ENCODE measurements at places on chromosomes 7 and 10.

GRCh38 chr7:152752200-152752912, 7.2 kb upstream of the ACTR3B start:
- no peak for DNase-seq

DNA sequence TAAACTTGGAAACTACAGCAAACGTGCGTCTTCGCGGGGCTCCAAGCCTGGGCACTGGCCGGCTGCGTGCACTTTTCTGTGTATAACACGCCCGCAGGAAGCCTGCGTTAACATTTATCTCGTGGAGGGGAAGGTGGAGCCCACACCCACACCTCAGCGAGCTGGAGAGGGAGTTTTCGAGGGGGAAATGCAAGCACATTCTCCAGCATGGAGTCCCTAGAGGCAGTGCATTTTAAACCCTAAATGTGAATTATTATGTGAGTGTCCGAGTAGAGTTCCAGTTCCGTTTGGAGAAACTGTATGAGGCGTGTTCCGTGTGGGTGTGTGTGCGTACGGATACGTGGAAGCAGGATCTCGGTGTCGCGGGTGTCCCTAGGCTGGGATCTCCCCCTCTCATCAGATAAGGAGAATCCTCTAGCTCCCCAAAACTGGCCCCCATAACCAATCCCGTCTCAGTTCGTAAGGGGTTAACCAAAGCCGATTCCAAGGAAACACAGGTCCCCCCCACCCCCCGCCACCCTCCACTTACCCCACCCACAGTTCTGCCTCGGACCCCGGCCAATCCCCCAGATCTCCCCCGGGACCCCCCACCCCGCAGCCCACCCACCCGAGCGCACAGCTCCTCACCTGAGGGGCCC, 403 bp downstream of the CDK6 start:
- DNase-seq = peak; percentile 39

- DNase-seq = no peak
These were observed 15.8 kb downstream of the PLAC9 start for GRCh38 chr10:80148166-80148805.

DNA sequence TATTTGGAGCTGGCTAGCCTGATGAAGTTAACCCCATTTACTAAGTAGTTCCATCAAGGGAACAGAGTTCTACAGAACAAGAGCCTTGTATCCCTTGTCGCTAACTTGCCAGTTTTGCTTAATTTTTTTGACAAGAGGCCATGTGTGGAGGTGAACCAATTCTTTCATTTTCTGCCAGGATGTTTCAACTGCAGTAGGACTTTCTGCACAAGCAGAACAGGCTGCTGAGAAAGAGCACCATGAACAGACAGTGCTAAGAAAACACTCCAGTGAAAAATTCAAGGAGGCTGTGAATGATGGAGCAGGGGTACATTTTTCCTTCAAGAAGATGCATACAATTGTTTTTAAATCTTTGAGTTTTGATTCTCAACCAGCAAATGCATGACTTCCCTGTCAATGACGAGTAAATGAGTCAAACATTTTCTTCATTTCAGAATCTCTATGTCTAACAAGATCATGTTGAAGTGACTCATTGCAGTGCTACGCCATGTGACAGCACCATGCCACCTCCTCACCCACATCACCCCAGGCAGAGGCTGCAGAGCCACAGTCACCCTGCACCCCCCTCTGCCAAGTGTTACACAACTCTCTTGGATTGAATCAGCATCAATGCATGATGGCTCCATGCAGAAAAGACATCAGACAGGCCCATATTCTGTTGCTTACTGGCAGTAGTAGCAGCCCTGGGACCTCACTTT, 193.1 kb downstream of the COBL start:
- DNase-seq = peak; percentile 32

GRCh38 chr7:50068850-50069551, 24.0 kb downstream of the ZPBP start:
- DNase-seq = no peak

GRCh38 chr7:33904681-33905388, 504 bp upstream of the BMPER start:
- no peak for DNase-seq

- DNase-seq = no peak
These were observed 85.0 kb upstream of the NAMPT start for GRCh38 chr7:106369816-106370215.

DNA sequence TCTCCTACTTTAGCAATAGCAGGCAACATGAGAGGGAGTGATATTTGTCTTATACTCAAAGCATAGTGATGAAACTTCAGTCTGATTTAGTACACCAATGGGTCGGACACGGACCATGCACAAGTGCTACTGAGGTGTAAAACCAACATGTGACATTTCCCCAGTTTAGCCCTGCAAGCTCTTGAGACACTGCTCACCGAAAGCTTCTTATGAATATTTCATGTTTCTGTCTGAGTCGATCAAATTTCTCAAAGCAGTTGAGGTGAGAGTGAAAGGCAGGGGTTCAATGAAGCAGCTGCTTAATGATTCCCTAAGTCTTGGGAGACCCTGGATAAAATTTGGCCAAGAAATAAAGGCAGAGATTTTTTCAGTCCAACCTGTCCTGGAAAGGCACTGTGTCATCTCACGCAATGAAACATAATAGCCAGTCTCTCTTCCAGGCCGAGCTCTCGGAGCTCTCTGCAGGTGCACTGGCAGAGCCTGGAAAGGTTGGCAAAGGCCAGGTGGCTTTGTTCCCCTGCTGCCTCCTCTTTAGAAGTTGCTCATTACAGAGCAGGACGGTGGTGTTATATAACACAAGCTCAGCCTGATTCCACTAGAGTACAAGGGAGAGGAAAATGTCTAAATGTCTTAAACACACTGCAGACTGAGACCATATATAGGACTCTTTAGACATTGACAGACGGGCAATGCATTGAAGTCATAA, 33.9 kb upstream of the XPNPEP1 start:
- no peak for DNase-seq

DNA sequence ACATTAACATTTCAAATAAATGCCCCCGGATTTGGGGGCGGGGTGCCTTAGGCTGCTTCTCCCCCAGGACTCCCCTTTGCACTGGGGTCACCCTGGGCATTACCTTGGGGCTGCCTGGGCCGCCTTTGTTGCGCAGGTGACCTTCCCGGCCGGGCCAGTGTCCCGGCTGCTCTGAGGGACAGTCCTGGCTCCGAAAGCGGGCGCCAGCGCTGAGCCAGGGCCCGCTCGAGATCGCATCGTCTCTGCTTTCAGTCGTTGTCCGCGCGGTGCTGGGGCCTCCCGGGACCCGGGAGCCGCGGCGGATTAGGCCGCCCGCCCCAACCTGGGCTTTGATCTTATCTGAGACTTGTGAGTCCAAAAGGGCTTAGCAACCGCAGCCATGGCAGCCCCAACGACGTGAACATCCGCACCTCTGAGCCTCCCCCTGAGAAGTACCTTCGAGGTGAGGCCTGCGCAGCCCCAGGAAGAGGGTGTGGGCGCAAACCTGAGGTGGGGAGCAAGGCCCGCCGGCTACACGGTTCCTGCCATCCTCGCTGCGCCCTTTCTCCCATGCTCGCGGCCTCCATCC, 14.8 kb upstream of the WAPL start:
- DNase-seq = no peak

DNA sequence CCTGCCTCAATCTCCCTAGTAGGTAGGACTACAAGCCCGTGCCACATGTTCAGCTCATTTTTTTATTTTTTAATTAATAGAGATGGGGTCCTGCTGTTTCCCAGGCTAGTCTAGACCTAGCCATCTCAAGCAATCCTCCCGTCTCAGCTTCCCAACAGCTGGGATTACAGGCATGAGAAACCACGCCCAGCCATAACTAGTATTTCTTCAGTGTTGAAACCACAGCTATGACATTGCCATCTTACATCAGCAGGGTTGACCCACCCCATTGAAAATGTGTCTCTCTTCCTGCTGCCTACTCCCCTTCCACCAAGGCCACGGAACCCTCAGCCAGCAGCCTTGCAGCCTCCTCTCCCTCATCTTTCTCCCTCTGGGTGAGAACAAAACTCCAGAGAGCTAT, 62.1 kb upstream of the ZNF746 start:
- no peak for DNase-seq

DNA sequence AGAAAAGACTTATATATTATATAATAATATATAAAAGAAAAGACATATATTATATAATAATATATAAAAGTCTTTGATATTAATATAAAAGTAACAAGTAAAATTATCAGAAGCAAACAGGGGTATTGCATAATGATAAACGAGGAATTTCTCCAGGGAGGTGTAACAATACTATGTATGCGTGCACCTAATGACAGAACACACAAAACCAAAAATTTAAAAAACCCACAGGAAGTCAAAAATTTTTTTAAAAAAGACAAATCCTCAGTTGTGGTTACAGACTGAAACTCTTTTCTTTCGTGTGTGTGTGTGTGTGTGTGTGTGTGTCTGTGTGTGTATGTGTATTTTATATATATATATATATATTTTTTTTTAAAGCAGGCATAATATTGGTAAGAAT, 279.2 kb upstream of the DPP6 start:
- no peak for DNase-seq

GRCh38 chr10:74949034-74949832, 122.8 kb downstream of the KAT6B start:
- DNase-seq = no peak
